NCI-H510A treated with DMSO at 0.1 percent for 48 hours (cell line): ENCODE measurements at places on chromosomes 3 and 15.

- DNase-seq: no peak
Measured at GRCh38 chr15:93852761-93853160, 378.6 kb upstream of the MCTP2 start.

GRCh38 chr15:27045796-27046195, 74.8 kb downstream of the GABRG3 start:
- DNase-seq: peak; percentile 70

DNA sequence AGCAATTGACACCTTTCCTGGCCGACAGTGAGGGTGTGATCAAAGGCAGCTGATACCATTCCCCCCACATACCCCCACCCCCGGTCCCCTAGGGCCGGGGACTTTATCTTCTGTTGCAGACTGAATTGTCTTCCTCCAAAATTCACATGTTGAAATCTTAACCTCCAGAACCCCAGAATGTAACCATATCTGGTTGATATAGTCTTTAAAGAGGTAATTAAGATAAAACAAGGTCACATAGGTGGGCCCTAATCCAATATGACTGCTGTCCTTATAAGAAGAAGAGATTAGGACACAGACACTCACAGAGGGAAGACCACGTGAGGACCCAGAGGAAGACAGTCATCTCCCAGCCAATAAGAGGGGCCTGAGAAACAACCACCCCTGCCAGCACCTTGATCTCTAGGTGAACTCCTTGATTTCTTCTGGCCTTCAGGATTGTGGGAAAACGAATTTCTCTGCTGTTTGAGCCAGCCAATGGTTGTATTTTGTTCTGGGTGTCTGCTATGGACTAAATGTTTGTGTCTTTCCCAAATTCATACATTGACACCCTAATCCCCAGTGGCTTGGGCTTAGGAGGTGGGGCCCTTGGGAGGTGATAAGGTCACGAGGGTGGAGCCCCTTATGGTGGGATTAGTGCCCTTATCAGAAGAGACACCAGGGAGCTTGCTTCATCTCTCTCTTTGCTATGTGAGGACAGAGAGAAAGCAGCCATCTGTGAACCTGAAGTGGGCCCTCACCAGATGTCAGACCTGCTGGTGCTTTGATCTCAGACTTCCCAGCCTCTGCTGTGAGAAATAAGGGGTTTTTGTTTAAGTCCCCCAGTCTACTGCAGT, 144.0 kb downstream of the CHSY1 start:
- DNase-seq: no peak

DNA sequence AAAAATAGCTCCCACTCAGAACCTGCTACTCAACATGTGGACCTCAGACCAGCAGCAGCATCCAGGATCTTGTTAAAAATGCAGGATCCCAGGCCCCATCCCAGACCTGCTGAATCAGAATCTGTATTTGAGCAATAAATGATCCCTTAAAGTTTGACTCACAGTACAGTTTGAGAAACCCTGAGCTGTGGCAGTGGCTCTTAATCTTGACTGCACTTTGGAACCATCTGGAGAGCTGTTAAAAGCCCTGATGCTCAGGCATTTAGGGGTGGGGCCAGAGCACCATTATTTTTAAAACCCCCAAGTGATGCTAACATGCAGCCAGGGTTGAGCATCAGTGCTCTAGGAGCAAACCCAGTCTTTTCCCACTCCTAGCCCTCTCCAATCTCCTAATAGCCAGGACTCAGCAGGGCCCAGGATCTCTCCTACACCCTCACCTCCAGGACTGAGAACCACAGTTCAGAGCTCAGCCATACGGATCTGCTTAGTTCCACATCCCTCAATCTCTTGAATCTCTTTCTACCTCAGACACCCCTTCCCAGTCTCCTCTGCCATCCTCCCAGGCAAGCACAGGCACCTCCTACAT, 10.2 kb downstream of the RFTN1 start:
- no peak for DNase-seq

- DNase-seq: peak; percentile 33
Measured at GRCh38 chr3:126523745-126524428, at the start of gene CHST13. Gene CHST13 (plus strand): TSS chr3:126524155. CDS start chr3:126524333, 178 bp downstream.

DNA sequence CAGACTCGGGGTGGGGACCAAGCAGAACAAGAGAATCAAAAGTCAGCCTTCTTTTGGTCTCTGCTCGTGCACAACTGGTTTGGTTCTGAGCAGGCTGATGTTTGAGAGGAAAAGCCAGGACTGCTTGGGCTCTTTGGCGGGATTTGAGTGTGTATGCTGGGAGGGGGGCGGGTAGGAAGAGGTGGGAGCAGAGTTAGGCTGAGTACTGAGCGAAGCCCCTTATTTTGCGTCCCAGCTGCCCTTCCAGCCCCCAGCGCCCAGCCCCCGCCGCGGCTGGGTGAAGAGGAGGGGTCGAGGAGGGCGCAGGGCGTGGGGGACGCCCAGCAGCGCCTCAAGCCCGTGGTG, 153.5 kb upstream of the GOLIM4 start:
- DNase-seq: peak; percentile 18

GRCh38 chr3:4584456-4585249, 91.5 kb downstream of the ITPR1 start:
- DNase-seq: no peak

GRCh38 chr15:88465633-88466224, 1.5 kb downstream of the MRPL46 start:
- no peak for DNase-seq

DNA sequence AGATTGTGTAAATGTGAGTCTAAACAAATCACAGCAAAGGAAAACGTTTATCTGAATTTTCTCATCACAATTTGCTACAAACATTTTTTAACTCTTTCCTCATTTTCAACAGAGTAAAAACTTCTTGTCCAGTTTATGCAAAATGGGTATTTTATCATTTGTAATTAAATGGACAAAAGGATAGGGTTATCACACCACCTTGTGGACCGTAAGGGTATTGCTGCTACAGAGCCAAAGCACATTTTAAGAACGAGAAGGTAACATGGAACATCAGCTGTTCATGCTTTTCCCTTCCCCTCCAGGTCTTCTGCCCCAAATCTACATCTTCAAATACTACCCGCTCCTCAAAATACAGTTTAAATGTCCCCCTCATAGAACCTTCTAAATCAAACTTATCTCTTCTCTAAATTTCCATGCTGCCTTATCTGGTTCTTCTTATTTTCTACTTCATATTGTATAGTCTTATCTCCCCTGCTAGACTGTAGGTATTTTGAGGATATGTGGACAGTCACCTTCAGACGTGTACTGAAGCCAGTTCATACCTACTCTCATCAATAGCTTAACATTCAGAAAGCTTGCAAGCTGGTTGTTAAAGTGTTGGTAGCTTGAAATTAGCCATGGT, 12.8 kb upstream of the SETMAR start:
- peak; percentile 32 for DNase-seq

- no peak for DNase-seq
Measured at GRCh38 chr3:98433764-98434163, 29.2 kb upstream of the OR5K1 start.

DNA sequence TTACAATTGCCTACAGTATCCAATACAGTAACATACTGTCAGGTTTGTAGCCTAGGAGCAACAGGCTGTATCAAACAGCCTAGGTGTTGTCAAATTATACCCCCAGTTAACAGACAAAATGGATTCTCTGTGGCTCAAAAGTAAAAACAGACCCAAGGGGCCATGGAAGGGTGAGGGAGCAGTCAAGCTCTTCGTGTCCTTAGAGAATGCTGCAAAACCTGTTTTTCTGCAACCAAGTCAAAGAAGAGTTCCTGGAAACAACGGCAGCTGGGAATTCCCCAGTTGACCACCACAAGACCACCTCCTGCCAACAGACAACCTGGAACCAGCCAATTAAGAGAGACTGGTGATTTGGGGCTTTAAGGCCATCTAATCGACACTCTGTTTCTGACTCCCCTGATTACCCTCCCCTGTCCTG, 11.1 kb upstream of the THUMPD3 start:
- no peak for DNase-seq
